ENCODE measurements at places on chromosomes 2 and 18.

- no peak for DNase-seq
Observed at GRCh38 chr18:62073461-62074281, 113.2 kb downstream of the PIGN start.

DNA sequence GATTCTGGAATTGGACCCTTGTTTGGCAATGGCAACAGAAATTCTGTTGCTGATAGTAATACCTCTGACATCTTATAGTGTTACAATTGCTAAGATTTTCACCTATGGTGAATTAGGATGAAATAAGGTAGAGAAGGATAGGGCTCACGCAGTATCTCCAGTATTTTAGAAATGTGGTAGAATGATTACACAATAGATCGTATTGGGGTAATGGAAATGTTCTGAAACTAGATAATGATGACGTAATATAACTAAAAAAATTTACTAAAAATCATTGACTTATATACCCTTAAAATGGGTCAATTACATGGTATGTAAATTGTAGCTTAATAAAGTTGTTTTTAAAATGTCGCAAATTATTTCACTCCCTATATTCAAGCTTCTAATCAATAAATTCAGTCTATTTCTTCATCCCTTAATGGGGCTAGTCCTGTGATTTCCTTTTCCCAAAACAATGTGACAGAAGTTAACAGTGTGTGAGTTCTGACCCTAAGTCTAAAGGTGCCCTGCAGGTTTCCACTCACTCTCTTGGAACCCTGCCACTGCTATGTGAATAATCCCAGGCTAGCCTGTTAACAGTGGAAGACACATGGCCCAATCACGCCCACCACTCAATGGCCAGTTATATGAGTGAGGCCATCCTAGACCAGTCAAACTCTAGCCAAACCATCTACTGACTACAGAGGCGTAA is 31.2 kb downstream of the USP37 start:
- DNase-seq: no peak

GRCh38 chr2:15133461-15133860 is 427.7 kb downstream of the NBAS start:
- no peak for DNase-seq

- DNase-seq: peak; percentile 93
Observed at GRCh38 chr18:65057439-65058083, 693.3 kb upstream of the CDH7 start.

DNA sequence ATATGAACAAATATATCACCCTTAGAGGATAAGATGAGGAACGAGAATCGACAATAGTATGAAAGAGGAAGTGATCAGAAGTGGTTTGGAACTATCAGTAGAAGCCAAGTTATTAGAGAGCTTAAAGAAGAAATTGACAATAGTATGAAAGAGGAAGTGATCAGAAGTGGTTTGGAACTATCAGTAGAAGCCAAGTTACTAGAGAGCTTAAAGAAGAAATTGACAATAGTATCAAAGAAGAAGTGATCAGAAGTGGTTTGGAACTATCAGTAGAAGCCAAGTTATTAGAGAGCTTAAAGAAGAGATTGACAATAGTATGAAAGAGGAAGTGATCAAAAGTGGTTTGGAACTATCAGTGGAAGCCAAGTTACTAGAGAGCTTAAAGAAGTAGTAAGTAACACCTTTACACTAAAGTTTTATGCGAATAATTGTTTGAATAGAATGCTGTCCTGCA is 175.5 kb downstream of the ZNF407 start:
- peak; percentile 19 for DNase-seq

- no peak for DNase-seq
Observed at GRCh38 chr2:235725841-235726240, 232.0 kb downstream of the AGAP1 start.

DNA sequence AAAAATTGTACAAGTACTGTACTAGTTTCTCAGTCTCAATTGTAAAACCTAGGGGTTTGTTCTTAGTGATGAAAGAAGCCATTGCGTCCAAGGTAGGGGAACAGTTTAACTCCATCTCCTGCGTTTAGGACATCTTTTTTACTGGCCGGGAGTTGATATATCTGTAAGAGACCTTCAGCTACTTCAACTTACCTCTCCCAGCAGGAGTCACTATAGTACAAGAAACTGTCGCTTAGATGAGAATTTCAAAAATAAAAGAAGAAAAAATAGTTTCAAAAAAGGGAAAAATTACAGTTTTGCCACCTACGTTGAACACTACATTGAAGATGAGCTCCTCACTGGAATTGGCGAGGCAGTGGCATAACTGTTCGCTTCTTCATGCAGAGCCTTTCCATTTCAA is 122.7 kb downstream of the MAP3K20 start:
- no peak for DNase-seq

GRCh38 chr2:10497797-10498251 is 49.7 kb upstream of the ODC1 start:
- DNase-seq: peak; percentile 16

DNA sequence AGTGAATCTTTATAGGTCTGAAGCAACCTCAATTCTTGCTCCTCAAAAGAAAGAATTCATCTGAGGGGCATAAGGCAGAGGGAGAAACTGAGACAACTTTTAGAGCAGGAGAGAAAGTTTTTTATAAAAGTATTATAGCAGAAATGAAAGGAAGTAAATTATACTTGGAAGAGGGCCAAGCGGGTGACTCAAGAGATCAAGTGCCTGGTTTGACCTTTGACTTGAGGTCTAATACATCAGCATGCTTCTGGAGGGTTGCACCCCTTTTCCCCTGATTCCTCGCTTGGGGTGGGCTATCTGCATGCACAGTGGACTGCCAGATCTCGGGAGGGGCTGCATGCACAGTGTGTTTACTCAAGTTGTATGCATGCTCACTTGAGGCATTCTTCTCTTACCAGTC is 268.5 kb upstream of the LRATD1 start:
- no peak for DNase-seq

DNA sequence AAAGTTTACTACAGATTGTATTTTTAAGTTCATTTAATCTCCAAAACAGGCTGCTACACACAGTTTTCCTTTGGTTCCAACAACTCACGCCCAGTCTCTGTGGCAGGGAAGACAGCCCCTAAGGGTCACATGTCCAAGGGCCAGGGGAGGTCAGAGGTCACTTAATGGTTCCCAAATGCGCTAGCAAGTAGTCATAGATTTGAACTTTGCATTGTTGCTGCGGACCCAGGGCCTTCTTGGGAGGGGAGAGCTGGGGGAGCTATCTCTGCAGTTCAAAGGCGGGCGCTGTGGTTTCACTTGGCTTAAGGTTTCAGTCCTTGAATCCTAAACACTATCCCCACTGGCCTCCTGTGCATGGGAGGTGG is 74.8 kb upstream of the ZNF532 start:
- DNase-seq: no peak

GRCh38 chr18:28814365-28814764 is 637.4 kb upstream of the CDH2 start:
- no peak for DNase-seq

DNA sequence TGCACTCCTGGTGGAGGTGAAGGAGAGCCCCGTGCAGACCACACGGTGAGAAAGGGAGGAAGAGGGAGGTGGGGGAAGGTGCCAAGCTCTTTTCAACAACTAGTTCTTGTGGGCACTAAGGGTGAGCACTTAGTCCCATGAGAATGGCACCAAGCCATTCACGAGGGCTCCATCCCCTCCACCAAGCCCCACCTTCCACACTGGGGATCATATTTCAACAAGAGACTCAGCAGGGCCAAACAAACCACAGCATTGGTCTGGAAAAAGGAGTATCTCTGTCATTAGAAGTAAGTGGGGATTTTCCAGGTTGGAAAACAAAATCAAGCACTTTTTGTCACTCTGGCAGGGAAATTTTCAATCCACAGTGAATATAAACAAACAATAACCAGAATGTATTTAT is 38.4 kb downstream of the ZAP70 start:
- no peak for DNase-seq

GRCh38 chr2:17149945-17150344 is 368.3 kb downstream of the RAD51AP2 start:
- no peak for DNase-seq

DNA sequence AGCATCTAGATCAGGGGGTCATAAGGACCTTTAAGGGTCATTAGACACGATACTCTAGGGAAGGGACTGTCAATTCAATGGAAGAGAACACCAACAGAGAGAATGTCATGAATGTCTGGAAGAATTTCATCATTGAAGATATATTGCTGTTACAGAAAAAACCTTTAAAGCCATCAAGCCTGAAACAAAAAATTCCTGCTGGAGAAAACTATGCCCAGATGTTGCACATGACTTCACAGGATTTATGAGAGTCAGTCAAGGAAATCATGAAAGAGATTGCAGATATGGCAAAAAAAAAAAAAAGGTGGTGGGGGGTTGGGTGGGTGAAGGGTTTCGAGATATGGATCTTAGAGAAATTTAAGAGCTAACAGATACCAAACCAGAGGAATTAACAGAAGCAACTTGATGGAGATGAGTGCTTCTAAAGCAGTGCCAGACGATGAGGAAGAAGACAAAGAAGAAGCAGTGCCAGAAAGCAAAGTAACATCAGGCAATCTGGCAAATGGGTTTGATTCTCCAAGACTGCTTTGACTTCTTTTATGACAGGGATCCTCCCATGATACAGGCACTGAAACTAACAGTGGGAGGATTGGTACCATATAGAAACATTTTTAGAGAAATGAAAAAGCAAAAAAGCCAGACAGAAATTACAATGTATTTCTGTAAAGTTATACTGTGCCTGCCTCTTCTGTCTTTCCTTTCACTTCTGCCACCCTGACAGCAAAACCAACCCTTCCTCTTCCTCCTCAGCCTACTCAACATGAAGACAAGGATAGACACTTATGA is 28.5 kb downstream of the MAP4K3 start:
- peak; percentile 47 for DNase-seq

DNA sequence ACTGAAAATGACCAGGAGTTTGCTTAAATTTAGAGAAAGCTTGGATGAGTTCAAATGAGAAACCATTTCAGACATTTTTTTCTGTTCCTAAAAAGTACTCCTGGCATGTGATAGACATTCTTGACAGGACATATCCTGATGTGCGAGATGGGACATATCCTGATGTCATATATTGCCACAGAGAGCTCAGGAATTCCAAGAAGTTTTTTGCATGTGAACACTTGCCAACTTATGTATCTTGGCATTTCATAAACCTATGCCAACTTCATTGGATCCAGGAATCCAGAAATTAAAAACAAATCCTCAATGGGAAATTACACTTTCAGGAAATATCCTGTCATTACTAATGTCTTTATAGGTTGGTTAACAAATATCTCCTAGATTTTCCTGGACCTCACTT is 2.9 kb upstream of the SERPINB3 start:
- no peak for DNase-seq

GRCh38 chr2:17610521-17610920 is 70.0 kb downstream of the VSNL1 start:
- DNase-seq: no peak

- DNase-seq: no peak
Observed at GRCh38 chr18:62325806-62326645, 916 bp downstream of the TNFRSF11A start.

DNA sequence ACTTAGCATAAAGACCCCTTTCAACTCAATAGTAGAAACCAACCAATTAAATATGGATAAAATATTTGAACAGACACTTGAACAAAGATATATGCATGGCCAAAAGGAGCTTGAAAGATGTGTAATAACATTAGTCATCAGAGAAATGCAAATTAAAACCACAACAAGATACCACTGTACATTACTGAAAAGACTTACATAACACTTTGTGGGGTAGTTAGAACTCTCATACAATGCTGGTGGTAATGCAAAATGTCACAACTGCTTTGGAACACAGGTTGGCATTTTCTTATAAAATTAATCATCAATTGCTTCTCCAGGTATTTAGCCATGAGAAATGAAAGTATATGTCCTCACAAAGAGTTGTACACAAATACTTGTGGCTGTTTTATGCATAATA is 60.7 kb downstream of the TTC27 start:
- peak; percentile 25 for DNase-seq

GRCh38 chr2:29224693-29225551 is 109.7 kb downstream of the CLIP4 start:
- no peak for DNase-seq

GRCh38 chr18:24274837-24275236 is 122.8 kb downstream of the OSBPL1A start:
- DNase-seq: peak; percentile 56

GRCh38 chr2:57614988-57615387 is 431.6 kb upstream of the VRK2 start:
- no peak for DNase-seq

GRCh38 chr2:136143603-136144451 is 25.9 kb upstream of the CXCR4 start:
- DNase-seq: peak; percentile 51

GRCh38 chr2:38661306-38661705 is 4.6 kb upstream of the GALM start:
- no peak for DNase-seq

DNA sequence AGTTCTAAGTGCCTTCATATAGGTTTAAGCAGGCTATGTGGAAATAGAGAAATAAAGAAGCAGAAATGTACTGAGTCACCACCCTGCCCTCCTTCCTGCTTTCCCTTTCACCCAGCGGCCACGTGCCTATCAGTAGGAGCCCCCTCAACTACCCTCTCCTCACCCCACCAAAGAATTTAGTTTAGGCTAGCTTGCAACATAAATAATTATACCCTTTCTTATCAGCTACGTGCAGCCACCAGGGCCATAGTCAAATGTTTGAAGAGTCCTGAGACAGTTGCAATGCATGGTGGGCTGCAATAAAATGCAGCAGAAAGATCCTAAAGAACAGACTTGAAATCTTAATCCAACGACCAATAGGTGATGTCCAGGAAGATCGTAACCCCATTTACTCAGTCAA is 101.2 kb downstream of the RTP5 start:
- peak; percentile 47 for DNase-seq

GRCh38 chr2:193965263-193965662 is 1691.8 kb upstream of the SLC39A10 start:
- no peak for DNase-seq

DNA sequence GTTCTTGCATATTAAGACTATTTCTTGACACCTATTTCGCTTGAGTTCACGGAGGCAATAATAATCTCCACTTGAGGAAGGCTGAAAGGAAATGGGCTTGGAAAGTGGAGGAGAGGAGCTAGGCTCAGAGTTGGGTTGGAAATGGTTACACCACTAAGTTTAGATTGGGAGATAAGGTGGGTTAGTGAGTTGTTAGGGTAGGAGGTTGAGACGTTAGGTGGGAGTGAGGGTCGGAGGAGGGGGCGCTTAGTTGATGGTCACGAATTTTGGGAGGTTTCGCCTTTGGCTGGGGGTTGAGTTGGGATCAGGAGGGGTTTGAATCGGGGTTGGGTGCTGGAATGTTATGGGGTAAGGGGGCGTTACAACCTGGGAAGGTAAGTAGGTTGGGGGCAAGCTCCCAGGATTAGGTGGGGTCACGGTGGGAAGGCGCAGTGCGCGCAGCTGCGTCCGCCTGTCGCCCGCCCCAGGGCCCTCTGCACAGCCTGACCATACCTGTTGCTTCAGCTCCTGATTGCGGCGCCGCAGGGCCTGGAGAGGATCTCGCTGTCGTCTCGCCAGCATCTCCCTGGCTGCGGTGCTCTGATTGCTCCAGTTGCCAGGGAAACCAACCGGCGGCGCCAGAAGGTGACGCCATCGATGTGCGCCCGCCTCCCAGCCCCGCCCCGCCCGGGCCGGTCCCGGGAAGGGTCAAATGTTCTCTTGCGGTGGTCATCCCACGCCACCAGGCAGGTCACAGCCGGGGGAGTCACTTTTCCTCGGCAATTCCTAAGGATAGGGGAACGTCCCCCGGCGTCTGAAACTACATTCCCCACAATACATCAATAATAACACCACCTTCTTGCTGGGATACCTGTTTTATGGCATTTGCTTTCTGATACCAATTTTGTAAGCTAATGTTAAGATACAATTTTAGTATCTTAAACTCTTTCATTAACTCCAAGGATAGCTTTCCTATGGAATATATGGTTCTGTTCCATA is at the start of gene NPHP1:
NPHP1 (minus strand) TSS at position 606 of the 978 bp plus-strand sequence; CDS start at position 561, 45 bp downstream.
- DNase-seq: peak; percentile 84

GRCh38 chr2:113255140-113256070 is 23.3 kb downstream of the PAX8 start:
- DNase-seq: no peak
